ENCODE measurements at places on chromosomes 16 and 17. TPM values are rescaled to one million over a fixed set of nuclear protein-coding genes. Genes with fewer than 3 reads are reported as not detected.
A peak's percentile ranks its signal among the peaks of the same experiment; 100 is the strongest.

DNA sequence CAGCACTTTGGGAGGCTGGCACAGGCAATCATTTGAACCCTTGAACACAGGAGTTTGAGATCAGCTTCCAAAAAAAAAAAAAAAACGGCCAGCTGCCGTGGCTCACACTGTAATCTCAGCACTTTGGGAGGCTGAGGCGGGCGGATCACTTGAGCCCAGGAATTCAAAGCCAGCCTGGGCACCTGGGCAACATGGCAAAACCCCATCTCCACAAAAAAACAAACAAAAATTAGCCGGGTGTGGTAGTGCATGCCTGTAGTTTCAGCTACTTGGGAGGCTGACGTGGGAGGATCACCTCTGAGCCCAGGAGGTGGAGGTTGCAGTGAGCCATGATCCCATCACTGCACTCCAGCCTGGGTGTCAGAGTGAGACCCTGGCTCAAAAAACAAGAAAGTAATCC, 39.0 kb downstream of the GRB2 start:
- no peaks in the 10 kb centered on the region for H3K36me3 ChIP-seq
- H3K4me1 ChIP-seq, result peaks cover 30% of the 10 kb centered on the region

The HOXB7 gene
- total RNA-seq, result not detected

The NUPR1 gene
- 345 TPM for total RNA-seq

- no peak overlapping the region for H3K4me3 ChIP-seq
- no peak overlapping the region for H3K27ac ChIP-seq
- H3K36me3 ChIP-seq, result no peaks in the 10 kb centered on the region
- H3K4me1 ChIP-seq, result no peaks in the 10 kb centered on the region
- no peak for DNase-seq
Observed at GRCh38 chr16:7304958-7305357, 27.7 kb upstream of the RBFOX1 start.

The GJD3 gene
- not detected for total RNA-seq

GRCh38 chr16:883340-883739, 82.8 kb upstream of the GNG13 start:
- H3K4me1 ChIP-seq, result no peaks in the 10 kb centered on the region
- no peak overlapping the region for H3K4me3 ChIP-seq
- no peak for DNase-seq

- H3K4me1 ChIP-seq, result peaks cover 28% of the 10 kb centered on the region
- peaks cover 7% of the 10 kb centered on the region for H3K36me3 ChIP-seq
- no peaks in the 10 kb centered on the region for H3K27me3 ChIP-seq
Observed at GRCh38 chr17:19014628-19015215, 10.2 kb upstream of the FAM83G start.

DNA sequence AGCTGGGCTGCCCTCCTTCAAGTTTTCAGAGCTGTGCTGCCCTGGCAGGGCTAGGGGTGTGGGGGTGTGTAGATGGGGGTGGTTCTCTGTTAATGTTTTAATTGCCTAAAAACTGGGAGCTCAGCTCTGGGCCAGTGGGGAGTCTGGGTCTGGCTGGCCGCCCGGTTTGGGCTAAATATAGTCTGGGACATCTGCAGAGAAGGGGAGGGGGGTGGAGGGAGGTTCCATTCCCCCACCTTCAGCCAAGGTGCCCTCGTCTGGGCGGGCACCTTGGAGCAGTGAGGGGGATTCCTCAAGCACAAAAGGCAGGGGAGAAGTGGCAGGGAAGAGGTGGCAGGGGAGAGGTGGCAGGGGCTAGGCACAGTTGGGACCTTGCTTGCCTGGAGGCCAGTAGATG, 13.0 kb downstream of the RARA start:
- peak overlapping the region; percentile 52 for H3K4me3 ChIP-seq
- H3K36me3 ChIP-seq, result peaks cover 8% of the 10 kb centered on the region
